Thoracic aorta (tissue), 2 donors: ENCODE measurements at places on chromosomes 2 and 18. TPM values are rescaled to one million over a fixed set of nuclear protein-coding genes. Genes with fewer than 3 reads are reported as not detected.

ETAA1 gene
- total RNA-seq, result 19.4 TPM

CD226 gene
- total RNA-seq, result 0.68 TPM

TMEM247 gene
- not detected for total RNA-seq

EN1 gene
- not detected for total RNA-seq

CROCC2 gene
- total RNA-seq, result not detected

ACMSD gene
- total RNA-seq, result not detected

CHCHD5 gene
- 8.3 TPM for total RNA-seq

CNDP1 gene
- not detected for total RNA-seq

LHCGR gene
- not detected for total RNA-seq

TRIM43 gene
- total RNA-seq, result not detected

UGT1A5 gene
- not detected for total RNA-seq

FBXO15 gene
- total RNA-seq, result not detected
